H9 (cell line): ENCODE measurements at places on chromosomes 6 and 20. TPM values are rescaled to one million over a fixed set of nuclear protein-coding genes. Genes with fewer than 3 reads are reported as not detected.
A peak's percentile ranks its signal among the peaks of the same experiment; 100 is the strongest.

GRCh38 chr20:4135385-4136077 is 120.2 kb upstream of the RNF24 start:
- H3K27me3 ChIP-seq = no peaks in the 10 kb centered on the region
- DNase-seq = peak; percentile 52
- H3K4me3 ChIP-seq = no peak overlapping the region
- no peaks in the 10 kb centered on the region; the same call in 1 of the 2 replicates for H3K4me1 ChIP-seq

DNA sequence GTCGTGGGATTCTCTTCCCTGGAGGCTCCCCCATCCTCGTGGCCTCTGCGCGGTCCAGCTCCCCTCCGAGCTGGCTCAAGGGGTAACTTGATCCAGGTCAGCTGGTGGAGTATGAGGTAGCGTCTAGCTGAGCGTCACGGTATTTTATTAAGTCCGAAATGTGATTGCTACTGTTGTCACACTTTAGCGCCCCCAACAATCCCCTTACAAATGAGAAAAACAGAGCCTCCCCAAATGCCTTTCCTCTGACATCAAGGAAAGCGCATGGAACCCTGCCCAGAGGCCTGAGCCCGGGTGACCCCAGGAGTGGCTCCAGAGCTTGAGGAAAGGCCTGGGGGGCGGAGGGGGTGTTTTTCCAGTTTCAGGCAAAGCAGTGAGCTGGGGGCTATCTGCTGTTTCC is 192.4 kb downstream of the ZMYND8 start:
- H3K27ac ChIP-seq = no peak overlapping the region
- DNase-seq = no peak
- no peaks in the 10 kb centered on the region for H3K27me3 ChIP-seq
- H3K4me1 ChIP-seq = no peaks in the 10 kb centered on the region
- H3K4me3 ChIP-seq = no peak overlapping the region
- no peaks in the 10 kb centered on the region; the same call in 1 of the 3 replicates for H3K36me3 ChIP-seq

GRCh38 chr6:37704923-37705238 is 7.2 kb upstream of the MDGA1 start:
- no peaks in the 10 kb centered on the region for H3K36me3 ChIP-seq
- peak overlapping the region; percentile 74 for H3K4me3 ChIP-seq
- no peak overlapping the region for H3K27ac ChIP-seq

The SPTLC3 gene
- total RNA-seq = 0.42 and 0.68 TPM in 2 replicates
